Right lung (tissue), 10 donors: ENCODE measurements at places on chromosomes 1 and 21.

DNA sequence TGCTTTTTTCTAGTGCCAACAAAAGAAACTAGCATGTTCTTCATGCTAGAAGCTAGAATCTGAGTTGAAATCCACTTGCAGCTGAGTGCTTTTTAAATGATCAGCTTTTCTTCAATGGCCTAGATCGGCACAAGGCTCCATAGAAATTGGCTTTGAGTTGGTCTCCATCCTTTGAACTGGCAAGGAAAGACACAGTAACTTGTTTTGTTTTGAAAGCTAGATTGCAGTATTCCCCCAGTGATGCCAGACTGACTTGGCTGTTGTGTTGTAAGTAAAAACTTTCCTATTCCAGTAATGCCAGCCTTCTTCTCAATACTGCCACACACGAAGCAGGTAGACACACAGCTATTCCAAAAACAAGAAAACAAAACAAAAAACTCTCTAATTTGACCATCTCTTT is 139.1 kb downstream of the FMN2 start:
- no peak for DNase-seq

DNA sequence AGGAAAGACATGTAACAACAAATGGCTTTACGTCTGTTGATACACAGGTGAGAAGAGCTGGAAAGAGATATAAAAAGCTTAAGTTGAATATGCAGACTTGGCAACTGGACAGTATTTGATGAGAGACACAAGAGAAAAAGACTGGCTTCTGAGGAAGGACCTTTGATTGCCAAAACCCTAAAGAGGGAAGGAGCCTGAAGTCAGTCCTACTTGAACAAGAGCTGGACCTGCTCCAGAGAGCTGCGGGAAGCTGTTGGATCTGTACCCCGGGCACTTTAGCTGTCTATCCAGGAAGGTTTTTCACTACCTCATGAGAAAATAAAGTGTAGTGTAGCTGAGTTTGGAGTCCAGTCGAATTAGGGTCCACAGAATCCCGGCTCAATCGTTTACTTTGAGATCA is 25.3 kb upstream of the LRRC8B start:
- no peak for DNase-seq

GRCh38 chr1:43653339-43653738 is 3.4 kb downstream of the KDM4A start:
- no peak for DNase-seq

- DNase-seq = no peak
These were observed 17.2 kb upstream of the FAM78B start for GRCh38 chr1:166184012-166184411.

DNA sequence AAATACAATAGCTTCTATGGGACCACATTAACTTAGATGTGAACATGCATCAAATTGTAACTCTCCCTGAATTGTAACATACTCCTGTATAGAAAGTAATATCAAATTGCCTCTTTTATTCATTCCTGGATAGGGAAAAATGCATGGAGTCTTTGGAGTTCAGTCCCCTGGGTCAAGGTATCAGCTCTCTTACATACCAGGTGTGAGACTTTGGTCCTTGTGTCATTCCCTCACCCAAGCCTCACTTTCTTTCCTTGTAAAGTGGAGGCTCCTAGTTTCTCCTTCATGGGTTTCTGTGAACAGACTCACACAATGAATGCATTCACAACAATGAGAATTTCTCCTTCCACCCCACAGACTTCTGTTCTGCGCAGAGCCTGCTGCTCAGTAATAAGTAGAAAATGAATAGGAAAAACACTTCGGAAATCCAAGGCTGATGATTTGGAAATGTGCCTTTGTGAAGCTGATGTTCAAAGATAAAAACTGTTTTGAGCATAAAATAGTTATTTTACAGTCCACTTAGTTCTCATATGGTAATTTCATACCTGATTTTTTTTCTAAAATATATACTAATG is 185.3 kb downstream of the AK5 start:
- DNase-seq = no peak

DNA sequence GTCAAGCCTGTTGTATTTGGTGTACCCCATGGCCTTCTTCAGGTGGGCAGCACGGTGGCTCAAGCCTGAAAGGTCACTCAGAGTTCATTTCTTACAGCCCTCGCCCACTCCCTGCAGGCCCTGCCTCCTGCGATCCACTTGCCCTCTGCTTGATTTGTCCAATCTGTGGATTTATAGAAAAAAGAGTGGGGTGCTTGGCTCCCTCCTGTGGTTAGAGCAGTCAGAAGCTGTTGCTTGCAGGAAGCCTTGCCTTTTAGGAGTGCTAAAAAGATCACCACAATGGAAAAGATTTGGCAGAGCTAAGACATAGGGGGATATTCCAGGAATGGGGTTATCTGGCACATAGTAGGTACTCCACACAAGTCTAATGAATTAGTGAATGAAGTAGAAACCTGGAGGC is 108.0 kb upstream of the TRABD2B start:
- DNase-seq = no peak

- no peak for DNase-seq
These were observed 9.7 kb downstream of the SELE start for GRCh38 chr1:169724168-169724567.

- DNase-seq = no peak
These were observed 131.7 kb downstream of the PSMG1 start for GRCh38 chr21:39051588-39051949.

DNA sequence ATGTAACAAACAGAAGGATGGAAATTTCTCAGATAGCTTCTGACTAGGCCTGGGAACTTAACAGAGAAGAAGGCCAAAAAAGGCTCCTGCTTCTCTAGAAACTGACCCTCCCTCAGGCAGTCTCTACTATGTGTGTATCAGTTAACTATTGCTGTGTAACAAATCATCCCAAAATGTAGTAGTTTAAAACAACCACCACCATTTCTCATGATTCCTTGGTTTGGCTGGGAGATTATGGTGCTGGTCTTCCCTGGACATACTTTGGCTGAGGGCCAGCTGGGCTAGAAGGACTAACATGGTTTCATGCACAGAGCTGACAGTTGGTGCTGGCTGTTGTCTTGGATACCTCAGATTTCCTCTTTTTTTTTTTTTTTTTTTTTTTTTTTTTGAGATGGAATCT is 26.2 kb upstream of the CNN3 start:
- DNase-seq = no peak

DNA sequence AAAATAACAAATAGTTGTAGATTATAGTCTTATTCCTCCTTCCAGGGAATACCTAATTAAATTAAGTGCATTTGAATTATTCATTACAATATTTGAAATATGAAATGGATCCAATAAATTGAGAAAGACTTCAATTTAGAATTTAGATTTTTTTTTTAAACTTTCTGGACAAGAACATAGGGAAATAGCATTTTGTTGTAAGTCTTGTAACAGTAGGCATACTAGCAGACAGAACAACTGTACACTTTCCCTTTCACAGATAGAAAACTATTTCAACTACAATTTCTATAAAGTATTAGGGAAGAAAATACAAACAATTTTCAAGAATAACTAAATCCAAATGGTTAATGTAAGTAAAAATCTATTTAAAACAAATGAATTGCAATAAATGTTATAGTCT is 577.5 kb downstream of the USP25 start:
- no peak for DNase-seq

- no peak for DNase-seq
These were observed 3.3 kb upstream of the CAPN9 start for GRCh38 chr1:230743899-230744298.

DNA sequence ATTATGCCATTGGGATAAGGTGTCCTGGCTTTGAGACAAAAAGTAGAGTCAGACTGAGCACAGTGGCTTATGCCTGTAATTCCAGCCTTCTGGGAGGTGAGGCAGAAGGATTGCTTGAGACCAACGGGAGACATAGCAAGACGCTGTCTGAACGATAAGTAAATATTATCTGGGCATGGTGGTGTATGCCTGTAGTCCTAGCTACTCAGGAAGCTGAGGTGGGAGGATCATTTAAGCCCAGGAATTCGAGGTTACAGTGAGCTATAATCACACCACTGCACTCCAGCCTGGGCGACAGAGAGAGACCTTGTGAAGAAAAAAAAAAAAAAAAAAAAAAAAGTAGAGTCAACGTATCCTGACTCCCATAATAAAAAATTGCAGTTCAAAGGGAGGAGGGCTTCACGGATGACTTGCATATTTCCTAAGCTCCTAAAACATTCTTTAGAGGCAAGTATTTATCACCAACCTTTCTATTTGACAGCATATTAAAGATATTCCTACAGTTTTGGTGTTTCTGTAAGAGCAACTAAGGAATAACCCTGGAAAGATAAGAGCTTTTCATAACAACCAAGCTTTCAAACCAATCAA is 141.2 kb downstream of the SLC44A5 start:
- DNase-seq = no peak

DNA sequence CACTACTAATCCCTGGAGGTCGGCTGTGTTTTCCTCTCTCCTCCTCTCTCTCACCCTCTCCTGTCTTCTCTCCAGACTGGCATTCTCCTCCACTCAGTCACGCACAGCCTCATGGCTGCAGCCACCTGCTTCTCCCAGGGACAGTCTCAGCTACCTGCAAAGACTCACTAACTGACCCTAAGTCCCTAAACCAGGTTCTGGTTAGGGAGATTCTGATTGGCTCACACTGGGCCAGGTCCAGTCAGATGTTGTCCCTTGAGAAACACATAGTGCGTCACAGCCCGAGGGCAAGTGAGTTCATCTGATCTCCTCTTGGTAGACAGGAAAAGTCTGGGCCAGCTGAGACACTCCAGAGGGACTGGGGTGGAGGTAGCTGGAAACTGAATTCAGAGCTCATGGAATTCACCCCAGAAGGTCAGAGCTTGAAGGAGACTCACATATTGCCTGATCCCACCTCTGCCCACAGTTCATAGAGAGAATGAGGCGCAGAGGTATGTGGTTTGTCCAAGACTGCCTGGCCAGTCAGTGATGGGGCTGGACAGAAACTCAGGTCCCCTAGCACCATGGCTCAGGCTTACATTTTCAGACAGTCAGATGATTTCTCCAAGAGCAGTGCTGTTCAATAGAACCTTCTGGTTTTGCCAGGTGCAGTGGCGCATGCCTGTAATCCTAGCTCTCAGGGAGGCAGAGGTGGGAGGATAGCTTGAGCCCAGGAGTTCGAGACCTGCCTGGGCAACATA is 40.4 kb upstream of the RPL11 start:
- no peak for DNase-seq

- DNase-seq = no peak
These were observed 33.5 kb downstream of the SCYL3 start for GRCh38 chr1:169860187-169860586.

- no peak for DNase-seq
These were observed 139.5 kb downstream of the ZZZ3 start for GRCh38 chr1:77542813-77543420.

DNA sequence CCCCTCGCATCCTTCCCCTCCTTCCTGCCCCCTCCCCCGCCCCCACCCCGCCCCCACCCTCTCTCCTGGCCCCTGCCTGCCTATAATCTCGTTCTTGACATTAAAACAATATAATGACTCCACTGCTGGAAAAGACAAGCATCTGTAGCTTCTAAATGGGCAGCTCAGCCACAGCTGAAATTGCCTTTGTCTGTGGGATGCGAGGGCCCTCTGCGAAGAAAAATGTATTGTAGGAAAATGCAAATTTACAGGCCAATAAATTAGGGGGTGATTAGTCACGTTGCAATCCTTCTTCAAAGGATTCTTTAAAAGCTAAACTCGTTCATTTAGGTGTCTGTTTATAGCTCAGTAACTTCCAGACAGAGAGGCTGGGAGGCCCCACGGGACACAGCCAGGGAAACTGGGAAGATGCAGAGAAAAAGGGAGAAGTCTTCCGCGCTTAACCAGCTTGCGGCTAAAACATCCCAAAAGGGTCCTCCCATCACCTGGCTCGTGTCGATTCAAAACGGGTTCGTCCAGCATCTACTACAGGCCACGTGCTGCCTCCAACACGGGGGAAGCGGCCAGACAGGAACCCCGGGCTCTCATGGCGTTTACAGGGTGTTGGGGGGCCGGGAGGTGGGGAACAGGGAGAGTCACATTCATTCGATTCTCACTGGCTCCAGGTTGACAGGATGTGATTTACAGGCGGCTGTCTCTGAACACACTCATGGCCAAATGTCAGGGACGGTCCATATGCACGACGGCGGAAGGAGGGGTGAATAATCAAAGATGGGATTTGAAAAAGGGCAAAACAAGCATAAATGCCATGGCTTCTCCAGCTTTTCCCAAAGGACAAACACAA is 100.5 kb upstream of the ZBTB40 start:
- DNase-seq = no peak

DNA sequence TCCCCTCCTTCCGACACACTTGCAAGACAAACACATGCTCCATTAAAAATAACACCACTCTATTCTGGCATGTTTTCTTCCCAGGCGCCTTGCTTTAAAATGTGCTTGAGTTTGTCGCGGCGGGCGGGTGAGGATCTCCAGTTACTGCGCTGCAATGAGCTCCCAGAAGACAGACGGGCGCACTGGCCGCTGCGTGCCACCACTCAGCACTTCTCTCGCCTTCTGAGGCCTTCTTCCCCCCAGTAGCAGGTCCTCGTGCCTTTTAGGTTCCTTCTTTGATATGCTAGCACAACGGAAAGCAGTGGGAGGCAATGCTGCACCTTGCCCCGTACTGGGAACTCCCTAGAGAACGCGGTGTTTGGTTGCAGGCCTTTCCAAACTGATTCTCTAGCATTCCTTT is 279.5 kb upstream of the NR5A2 start:
- DNase-seq = peak; percentile 13

DNA sequence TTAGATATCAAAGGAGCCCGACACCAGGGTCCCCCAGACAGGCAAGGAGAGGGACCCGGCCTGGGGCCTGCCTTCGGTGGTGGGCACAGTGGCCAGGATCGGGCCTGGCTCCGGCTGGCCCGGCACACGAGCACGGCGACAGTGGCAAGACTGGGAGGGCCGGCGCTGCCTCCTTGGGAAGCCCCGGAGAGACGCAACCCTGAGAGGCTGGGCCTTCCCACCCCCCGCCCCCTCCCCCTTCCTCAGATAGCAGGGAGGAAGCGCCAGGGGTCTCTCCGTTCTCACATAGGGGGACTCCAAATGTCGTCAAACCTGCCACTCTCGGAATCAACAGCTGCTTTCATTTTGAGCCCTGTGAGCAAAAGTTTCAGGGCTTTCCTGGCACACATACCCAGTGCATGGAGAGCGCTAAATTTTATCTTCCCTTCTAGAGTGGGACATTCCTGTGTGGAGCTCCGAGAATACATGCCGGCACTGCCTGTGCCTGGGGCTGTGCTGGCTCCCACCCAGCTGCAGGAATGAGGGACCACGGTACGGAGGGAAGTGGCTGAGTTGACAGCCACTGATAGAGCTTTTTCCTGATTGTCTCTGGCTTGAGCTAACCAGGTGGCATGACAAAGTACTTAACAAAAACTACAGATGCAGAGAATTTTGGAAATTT is 62.4 kb downstream of the CD247 start:
- peak; percentile 13 for DNase-seq

GRCh38 chr1:150562446-150563339 is 13.5 kb downstream of the ADAMTSL4 start:
- DNase-seq = no peak

- DNase-seq = no peak
These were observed 3.2 kb upstream of the LHX8 start for GRCh38 chr1:75130865-75131564.
